ENCODE measurements at places on chromosomes 7 and 10.

DNA sequence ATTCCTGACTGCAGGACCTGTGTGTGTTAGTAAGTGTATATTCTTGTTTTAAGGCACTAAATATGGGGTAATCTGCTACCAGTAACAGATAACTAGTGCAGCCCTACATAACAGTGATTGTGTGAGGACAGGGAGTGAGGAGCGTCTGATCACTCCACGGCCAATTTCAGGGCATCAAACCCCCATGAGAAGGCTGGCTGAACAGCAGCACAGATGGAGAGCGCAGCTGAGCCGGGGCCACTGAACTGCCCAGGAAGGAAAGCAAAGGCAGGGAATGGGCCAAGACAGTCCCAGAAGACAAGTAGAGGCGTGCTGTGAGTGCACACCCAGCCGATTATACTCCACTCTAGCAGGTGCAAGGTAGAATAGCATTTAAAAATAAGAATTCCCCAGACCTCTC lies 157.1 kb upstream of the CHST15 start:
- DNase-seq = no peak

DNA sequence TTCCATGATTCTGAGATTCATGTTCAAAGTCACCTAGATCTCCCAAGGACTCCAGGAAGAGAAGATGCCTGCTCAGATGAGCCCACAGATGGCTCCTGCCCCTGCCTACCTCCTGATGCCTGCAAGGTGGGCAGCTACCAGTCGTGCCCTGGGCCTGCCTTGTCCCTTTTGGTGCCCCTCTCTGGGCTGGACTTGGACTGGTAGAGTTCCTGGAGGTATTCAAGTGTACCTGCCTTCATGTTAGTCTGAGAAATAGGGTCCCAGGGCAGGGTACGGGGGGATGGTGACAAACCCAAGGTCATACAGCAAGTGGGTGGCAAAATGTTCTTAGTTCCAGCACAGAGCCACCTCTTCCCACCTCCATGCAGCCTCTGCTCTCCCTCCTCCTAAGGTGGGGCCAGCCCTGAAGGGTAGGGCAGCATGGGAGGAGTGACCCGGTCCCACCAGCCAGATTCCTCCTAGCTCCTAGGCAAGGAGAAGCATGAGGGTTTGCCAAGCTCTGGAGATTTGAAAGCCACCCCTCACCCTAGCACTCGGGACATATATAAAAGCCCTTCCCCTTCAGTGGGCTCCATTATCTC lies 80.8 kb upstream of the UNC5B start:
- no peak for DNase-seq

- DNase-seq = no peak
Measured at GRCh38 chr7:69922026-69922803, 323.9 kb downstream of the AUTS2 start.

- DNase-seq = no peak
Measured at GRCh38 chr10:91800756-91801155, 2.5 kb downstream of the TNKS2 start.

DNA sequence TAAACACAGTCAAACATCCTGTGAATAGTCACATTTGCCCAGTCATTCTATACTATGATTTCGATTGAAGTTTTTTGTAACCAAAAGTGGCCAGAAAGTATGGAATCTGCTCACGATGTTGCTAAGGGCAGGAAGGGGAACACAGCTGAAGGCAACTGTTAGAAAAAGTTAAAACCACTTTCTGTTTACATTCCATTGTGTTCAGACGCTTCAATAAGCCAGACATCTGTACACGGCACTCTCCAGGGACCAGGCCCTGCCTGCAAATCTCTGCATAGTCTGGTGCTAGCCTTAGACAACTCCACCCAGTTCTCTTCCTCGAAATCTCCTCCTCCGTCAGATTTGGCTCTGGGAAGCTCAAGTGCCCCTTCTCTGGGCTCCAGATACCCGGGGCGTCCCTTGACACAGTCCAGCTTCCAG lies 17.1 kb upstream of the TMEM120A start:
- DNase-seq = no peak

Measured in HS-5 (cell line).